ENCODE measurements at places on chromosomes 2 and 18.

DNA sequence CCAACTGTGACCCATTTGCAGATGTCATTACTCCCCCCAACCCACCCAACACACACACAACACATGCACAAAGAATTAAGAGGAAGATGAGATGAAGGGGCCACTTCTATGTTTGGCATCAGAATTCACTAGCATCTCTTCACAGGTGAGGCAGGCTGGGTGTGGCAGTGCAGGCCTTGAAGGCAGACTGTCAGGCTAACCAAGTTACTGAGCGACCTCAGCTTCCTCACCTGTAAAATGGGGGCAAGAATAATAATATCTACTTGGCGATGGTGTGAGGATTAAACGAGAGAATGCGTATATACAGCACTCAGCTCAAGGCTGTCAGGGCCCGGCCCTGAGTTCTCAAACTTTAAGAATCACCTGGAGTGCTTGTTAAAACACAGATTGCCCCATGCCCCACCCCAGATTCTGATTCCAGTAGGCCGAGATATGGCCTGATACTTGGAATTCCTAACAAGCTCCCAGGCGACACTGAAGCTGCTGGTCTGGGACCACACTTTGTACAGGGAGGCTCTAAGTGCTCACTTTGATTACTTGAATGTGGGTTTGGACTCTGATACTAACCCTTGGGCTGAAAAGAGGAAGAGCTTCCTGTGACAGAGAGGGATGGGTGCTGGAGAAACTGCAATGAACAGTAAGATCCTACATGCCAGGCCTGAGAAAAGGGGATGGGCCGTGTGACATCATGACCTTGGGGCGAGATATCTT, 1.1 kb downstream of the ACTG2 start:
- no peak for DNase-seq

DNA sequence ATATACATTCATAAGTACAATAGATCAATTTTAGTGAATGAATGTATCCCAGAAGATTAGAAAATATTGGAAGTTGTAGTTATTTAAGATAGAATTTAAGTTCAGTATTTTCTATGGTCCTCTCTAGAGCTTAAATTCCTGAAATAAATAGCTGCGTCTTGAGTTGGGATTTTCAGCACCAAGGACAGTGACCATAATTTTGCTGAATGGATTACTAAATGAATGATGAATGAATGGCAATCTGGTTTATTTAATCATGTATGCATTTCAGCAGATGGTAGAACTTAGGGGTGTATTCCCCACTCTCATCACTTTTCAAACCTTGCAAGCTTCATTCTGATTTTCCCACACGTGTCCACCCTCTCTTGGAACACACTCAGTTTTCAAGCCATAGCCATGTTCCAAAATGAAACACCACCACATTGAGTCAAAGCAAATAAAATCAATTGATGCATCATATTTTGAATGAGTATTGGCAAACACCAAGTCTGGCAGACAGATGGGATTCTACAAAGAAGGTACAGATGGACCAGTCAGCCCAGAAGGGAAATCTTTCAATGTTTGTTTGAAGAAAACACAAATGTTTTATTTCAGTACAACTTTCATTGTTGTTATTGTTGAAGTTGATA, 362.2 kb upstream of the NXPH2 start:
- no peak for DNase-seq

DNA sequence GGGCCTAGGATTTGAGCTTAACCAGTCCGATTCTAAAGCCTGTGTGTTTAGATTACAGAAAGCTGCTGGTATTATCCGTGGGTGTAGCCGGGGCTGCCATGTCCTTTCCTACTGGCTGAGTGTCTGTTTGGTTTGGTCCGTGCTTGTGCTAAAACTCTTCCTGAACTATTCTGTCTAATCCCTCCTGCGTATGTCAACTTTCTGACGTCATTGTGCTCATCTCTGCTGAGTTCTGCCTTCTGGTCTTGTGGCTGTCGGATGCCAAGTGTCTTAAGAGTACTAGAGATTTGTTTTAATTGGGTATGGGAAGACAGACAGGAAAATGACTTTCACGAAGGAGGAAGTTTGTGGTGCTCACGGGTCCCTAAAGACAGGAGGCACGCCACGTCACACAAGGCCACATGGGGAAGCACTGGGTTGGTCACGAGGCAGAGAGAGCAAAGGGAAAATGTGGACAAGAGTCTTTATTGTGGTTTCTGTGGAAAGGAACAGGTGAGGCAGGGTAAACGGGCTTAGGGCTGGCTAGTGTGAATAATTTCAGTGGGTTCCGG, 31.8 kb upstream of the NTSR2 start:
- DNase-seq = no peak

DNA sequence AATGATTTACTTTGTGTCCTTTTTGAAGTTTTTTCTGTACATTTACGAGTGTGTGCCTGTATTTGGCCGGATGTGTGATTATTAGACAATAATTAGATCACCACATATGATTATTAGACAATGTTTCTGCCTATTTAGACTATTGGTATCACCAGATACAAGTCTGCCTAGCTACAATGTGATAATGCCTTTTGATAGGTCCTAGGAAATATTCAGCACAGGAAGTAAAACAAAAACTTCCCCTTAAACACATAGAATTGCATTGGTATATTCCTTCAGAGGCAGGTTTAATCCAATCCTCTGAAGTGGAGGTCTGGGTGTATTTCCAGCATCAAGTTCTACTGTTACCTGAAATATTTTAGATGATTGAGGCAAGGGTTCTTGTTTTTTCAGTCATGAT, 275.1 kb downstream of the TGIF1 start:
- DNase-seq = no peak

- DNase-seq = no peak
Measured at GRCh38 chr18:37661478-37661877, 95.9 kb upstream of the CELF4 start.

GRCh38 chr2:237427769-237428506, 14.0 kb upstream of the COL6A3 start:
- no peak for DNase-seq

DNA sequence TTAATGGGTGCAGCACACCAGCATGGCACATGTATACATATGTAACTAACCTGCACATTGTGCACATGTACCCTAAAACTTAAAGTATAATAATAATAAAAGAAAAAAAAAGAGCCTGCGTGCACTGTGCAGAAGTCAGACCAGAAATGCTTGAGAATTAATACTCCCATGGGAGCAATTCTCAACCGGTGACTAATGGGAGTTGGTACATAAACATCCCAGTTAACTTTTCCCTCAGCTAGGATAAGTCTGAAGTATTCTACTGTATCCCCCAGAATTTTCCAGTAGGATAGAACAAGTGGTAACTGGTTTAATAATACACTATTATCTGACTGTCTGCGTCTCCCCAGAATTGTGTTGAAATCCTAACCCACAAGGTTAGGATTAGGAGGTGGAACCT, 113.6 kb upstream of the COL5A2 start:
- DNase-seq = no peak

DNA sequence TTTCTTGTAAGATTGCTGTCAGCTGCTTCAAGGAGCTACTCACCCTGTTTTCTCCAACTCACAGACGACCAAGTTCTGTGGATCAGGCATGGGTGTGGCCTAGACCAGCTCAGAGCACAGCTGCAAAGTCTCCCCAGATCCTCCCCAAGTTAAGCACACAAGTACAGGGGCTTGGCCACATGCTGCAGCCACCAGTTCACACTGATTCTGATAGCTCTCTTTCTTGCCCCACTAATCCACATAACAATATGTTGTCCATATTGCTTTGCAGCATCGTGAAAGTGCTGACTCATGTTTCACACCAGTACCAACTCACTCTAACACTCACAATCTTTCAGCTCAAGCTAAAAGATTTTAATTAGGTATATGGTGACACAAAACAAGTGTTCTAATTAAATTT, 437.0 kb downstream of the PARD3B start:
- DNase-seq = no peak

GRCh38 chr2:99886418-99886817, 256.0 kb downstream of the AFF3 start:
- no peak for DNase-seq

DNA sequence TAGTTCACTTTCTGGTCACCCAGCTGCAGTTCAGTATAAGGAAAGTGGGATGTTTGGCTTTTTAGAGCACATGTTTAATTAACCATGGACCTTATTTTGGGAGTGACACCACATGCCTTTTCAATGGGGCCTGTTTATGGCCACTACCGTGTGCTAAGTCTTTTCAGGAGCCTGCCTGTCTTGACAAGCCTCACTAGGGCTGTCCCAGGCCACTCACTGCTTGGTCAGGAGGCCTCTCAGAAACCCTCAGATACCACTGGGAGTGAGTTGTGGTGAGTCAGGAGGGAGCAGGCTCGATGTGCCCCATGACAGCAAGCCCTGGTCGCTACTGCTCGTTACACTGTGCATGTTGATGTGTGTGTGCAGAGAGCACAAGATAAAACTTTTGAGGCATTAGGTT, 123.0 kb downstream of the MAP4K4 start:
- DNase-seq = peak; percentile 67

- no peak for DNase-seq
Measured at GRCh38 chr2:224976629-224977525, 65.4 kb downstream of the DOCK10 start.

DNA sequence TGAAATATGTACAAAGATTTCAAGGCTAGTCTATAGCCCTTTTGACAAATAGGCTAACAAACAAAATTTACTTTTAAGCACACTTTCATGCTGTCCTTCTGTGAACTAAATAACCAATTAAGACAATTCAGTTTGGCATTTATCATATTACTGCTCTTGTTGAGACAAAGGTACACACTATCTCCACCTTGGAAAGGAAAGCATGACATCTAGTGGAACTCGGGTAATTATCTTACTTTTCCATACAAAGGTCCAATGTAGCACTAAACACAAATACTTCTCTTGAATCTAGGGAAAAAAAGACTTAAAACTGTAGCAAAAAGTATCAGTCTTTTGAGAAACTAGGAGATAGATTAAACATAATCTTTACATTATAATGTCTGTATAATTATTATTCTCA, 125.0 kb upstream of the CD226 start:
- no peak for DNase-seq

DNA sequence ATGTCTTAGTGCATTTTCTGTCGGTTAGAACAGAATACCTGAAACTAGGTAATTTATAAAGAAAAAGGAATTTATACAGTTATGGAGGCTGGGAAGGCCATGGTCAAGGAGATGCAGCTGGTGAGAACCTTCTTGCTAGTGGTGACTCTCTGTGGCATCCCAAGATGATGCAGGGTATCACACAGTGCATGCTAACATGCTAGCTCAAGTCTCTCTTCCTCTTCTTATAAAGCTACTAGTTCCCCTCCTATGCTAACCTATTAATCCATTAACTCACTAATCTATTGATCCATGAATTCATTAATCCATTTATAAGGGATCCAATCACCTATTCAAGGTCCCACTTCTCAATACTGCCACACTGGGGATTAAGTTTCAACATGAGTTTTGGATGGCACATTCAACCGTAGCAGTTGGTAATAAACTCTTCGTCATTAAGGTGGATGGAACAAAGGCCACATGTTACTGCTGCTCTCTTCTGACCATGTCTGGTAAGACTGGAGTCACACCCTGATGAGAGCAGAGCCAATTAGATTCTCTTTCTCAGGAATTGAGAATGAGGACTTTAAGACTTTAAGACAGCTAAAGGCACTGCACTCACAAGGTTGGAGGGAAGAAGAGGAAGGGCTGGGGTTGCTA, 211.6 kb upstream of the SMAD7 start:
- no peak for DNase-seq

DNA sequence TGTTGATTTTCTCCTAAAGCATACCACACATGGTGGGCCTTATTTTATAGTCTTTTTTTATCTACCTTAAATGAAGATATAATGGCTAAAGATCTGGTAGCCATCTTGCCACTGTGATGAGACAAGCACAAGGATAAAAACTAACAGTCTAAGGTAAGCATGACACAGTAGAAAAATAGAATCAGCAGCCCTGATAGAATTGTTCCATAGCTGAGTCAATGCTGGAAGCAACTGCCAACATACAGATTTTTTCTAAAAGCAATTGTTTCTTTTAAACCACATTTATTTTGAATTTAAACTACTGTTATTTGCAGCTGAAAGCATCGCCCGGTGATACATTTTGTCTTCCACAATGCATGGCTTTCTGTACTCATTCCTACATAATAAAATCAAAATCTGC, 1091.5 kb upstream of the CHAC2 start:
- no peak for DNase-seq

DNA sequence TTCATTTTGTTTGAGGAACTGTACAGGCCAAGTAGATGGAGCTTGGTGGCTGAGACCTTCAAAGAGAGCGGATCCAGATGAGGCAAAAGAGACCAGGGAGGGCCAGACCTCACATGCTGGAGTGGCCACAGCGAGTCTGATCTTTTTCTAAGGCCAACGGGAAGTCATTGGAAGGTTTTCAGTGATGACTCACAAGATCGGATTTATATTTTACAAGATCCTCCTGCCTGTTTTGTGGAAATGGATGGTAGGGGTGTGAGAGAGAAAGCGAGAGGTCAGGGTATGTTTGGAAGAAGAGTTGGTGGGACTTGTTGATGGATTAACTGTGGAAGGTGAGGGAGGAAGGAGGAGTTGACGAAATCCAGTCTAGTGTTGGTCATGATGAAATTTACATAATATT, 44.6 kb upstream of the TUBA3D start:
- DNase-seq = no peak

- DNase-seq = no peak
Measured at GRCh38 chr2:239315308-239315707, 85.5 kb downstream of the HDAC4 start.

GRCh38 chr2:108492364-108492763, 41.9 kb upstream of the LIMS1 start:
- peak; percentile 19 for DNase-seq

- DNase-seq = no peak
Measured at GRCh38 chr18:72436401-72436800, 107.7 kb downstream of the CBLN2 start.

GRCh38 chr2:110858135-110858725, 125.9 kb downstream of the ACOXL start:
- DNase-seq = no peak

DNA sequence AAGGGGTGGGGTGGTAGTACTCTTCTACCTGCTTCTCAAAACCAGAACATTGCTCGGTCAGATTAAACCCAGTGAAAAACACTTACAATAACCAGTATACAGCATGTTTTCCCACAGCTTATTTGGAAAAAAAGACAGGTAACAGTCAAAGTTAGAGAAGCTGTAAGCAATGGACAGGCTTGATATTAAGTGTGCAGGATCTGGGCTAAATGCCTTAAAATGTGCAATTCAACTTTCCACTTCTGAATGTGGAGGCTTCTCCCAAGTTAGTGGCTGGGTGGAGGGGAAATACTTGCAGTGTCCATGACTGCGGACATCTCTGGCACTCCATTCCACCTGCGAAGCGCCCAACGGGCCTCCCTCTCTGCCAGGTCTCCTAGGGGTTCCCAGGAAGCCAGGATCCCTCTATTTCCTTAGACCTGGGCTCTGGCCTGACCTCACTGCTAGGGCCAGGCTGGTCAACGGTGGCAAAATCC, 5.3 kb downstream of the ZEB2 start:
- DNase-seq = no peak

GRCh38 chr2:68561372-68561771, 82.0 kb upstream of the PROKR1 start:
- DNase-seq = no peak

GRCh38 chr2:55416786-55417568, 2.7 kb downstream of the CCDC88A start:
- DNase-seq = no peak

Data from RCC 7860 (cell line).